ENCODE measurements at places on chromosomes 16 and 17. TPM values are rescaled to one million over a fixed set of nuclear protein-coding genes. Genes with fewer than 3 reads are reported as not detected.

- DNase-seq: peak; percentile 35
Measured at GRCh38 chr16:11781773-11782172, 15.3 kb downstream of the ZC3H7A start.

KCNJ12 gene
- 5.9 TPM for total RNA-seq

GRCh38 chr16:7849841-7850240 lies 517.2 kb downstream of the RBFOX1 start:
- DNase-seq: no peak

AATK gene
- total RNA-seq: 0.33 TPM

PDK2 gene
- 14.5 TPM for total RNA-seq

- no peak for DNase-seq
Measured at GRCh38 chr17:9509236-9509816, 66.3 kb downstream of the STX8 start.

Data from kidney epithelial cell (primary cell).